ENCODE measurements at places on chromosomes 7 and 10.

GRCh38 chr7:40538281-40538680 lies 403.5 kb downstream of the SUGCT start:
- no peak for DNase-seq

GRCh38 chr10:75547391-75548298 lies 116.2 kb downstream of the LRMDA start:
- DNase-seq, result no peak

DNA sequence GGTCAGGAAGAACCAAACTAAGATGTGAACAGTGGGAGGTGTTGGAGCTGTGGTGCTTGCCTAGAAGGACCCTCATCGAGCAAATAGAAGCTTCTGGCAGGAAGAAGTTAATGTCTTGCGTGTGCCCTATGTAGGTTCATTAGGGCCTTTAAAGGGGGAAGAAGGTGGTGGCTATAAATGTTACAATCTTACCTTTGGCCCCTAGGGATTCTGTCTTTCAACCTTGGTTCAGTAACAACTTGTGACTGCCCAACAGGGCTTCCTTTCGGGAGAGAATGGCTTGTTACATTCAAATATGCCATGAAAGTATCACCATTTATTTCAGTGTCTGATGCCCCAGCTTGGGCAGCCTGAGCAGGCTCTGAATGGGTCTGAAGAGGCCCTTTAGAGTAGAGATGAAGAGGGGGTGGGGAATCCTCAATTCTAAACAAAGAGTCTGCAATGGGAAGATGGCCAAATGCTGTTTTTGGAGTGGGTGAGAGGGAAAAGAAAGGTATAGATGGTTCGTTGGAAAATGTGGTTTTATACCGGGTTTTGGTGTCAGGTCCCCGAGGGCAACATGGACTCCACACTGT lies 108.0 kb downstream of the TCF7L2 start:
- no peak for DNase-seq

GRCh38 chr7:8109196-8110022 lies 140.8 kb downstream of the GLCCI1 start:
- no peak for DNase-seq

DNA sequence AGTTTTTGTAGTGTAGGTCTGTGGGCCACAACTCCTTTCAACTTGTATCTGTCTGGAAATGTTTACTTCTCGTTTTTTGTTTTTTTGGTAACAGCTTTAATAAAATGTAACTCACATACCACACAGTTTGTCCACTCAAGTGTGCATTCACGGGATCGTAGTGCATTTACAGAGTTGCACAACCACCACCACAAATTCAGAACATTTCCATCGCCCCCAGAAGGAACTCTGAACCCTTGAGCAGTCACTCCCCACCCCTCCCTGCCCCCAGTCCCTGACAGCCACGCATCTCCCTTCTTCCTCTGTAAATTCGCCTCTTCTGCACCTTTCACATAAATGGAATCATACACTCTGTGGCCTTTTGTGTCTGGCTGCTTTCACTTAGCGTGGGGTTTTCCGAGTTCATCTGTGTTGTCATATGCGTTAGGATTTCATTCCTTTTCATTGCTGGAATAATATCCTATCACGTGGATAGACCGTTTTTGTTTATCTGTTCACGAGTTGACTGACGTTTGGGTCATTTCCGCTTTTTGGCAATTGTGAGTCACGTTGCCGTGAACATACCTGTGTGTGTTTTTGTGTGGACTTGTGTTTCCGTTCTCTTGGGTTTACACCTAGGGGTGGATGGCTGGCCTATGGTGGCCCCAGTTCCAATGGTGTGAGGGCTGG lies 10.3 kb downstream of the JAKMIP3 start:
- DNase-seq, result no peak

DNA sequence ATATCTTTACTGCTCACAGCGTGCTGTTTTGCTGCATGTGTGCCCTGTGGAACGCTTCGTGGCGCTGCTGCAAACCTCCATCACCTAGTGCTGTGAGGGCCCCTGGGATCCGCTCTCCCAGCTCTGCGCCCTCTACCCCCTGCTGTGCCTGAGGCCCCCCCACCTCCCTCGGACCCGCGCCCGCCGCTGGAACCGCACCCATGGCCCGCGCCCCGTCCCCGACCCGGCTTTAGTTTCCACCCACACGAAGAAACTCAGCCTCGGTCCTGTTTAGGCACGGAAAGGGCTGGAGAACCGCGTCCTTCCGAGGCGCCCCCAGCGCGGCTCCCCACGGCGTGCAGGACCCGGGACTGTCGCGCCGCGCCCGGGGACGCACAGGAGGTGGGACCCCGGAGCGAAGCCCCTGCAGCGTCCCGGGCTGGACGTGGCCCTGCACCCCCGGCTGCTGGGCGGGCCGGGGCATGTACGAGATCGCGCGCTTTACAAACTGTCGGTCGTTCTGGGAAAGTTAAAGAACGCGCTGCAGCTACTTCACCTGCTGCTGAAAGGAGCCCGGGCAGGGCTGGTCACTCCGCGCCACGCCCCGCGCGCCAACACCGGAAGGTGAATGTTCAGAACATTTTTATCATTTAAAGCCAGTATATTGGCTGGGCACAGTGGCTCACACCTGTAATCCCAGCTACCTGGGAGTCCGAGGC lies 54.3 kb downstream of the BMS1 start:
- no peak for DNase-seq

- DNase-seq, result no peak
Observed at GRCh38 chr7:133339772-133340171, 86.9 kb downstream of the EXOC4 start.

GRCh38 chr10:130138479-130138866 lies 2.3 kb downstream of the GLRX3 start:
- DNase-seq, result no peak

DNA sequence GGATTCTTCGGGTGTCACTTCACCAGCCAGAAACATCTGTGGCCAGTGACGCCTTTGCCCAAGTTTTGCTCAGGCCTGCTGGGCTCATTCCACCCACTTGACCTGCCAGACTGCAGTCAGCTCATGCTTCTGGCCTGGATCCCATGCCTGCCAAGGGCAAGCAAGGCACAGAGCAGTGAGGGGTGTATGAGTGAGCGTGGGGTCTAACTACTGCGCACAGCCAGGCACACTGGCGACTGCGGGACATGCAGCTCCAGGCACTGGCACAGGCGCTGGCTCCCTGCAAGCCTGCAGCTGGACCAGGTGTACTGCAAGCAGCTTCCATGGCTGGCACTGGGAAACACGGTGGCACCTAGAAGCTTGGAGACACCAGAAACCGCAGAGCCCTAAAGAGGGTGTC lies 80.1 kb downstream of the MTERF1 start:
- no peak for DNase-seq

GRCh38 chr7:101941481-101942383 lies 124.3 kb downstream of the CUX1 start:
- no peak for DNase-seq

GRCh38 chr7:117024811-117025210 lies 71.5 kb downstream of the ST7 start:
- no peak for DNase-seq

- DNase-seq, result no peak
Observed at GRCh38 chr10:1003884-1004670, 15.8 kb downstream of the GTPBP4 start.

GRCh38 chr7:8119262-8119661 lies 142.7 kb downstream of the ICA1 start:
- no peak for DNase-seq

- DNase-seq, result no peak
Observed at GRCh38 chr7:75878312-75878768, 494 bp upstream of the RHBDD2 start.

DNA sequence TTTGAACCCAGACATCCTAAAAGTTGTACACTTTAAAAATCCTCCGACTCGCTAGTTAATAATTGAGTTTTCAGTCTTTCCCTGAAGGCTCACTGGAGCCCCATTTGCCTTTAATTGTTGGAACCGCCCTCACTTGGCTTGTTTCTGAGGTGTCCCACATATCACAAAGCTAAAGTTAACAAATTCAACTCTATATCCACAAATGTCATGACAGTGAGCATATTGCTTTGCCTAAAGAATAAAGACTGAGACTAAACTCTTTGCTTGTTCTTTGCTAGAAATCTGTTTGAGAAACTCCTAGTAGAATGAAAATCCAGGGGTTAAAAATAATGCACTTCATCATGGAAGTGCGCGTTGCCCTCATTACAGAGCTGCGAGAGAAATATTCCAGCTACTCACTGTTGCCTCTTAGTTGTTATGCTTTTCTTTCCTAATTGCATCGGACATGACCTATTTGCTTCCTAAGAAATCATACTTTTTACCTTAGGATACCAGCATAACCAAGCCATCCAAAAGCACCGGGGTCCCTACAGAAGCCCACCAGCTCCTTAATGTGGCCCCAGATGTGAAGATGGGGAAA lies 752 bp downstream of the THSD7A start:
- no peak for DNase-seq

- DNase-seq, result no peak
Observed at GRCh38 chr7:88758381-88759229, 895 bp upstream of the ZNF804B start.

GRCh38 chr7:2582006-2582735 lies 23.4 kb downstream of the IQCE start:
- no peak for DNase-seq

DNA sequence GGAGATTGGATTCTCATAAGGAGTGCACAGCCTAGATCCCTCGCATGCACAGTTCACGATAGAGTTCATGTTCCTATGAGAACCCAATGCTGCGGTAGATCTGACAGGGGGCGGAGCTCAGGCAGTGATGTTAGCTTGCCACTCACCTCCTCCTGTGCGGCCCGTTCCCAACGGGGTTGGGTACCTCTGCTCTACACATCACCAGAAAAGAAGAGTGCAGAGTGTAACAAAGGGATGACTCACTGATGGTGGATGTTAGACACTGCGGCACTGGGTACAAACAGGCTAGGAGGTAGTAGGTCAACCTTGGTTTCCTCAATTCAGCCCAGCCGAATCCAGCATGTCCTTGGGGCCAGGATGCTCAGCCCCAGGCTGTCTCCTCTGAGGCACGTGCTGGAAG lies 66.8 kb upstream of the CHST15 start:
- DNase-seq, result no peak

DNA sequence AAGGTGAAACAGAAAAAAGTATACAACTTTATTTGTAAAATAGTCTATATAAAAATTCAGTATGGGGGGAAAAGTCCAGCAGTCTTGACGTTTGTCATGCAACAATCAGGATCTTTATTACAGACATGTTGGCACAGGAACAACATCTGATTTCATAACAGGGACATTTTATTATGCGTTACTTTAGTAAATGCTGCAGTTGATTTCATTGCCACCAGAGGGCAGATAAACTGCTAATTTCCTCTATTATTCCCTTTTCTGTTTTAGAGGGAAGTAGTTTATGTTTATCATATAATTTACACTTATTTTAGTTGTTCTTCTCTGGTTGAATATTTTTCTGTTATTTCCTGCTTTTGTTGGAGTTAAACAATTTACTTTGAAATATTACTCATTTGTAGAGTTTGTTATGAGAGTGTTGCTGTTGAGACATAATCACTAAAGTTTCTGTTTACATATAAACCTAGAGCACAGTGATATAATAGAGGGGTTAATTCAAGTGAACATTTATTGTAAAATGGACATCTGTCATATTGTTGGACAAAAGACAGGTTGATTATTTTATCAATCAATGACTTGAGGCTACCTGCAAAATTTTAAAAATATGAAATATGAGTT lies 3.3 kb downstream of the PLXDC2 start:
- DNase-seq, result no peak

DNA sequence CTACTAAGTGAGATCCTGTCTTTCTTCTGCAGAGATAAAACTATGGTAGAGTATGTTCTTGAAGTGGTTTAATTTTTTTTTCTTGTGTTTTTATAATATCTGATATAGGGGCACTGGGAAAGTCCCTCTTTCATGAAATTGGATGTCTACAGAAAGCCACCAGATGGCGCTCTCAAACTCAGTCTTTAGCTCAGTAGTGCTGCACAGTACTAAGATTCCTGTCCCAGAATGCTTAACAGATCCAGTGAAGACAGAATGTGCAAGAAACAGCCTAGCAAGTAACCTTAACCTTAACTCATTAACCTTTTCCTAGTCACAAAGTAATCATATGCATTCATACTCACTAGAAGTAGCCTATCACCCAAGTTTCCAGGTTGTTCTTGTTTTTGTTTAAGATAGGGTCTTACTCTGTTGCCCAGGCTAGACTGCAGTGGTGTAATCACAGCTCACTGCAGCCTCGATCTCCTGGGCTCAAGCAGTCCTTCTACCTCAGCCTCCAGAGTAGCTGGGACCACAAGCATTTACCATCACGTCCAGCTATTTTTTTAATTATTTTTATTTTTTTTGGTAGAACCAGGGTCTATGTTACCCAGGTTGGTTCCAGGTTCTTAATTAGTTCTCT lies 56.7 kb downstream of the IDE start:
- peak; percentile 69 for DNase-seq

DNA sequence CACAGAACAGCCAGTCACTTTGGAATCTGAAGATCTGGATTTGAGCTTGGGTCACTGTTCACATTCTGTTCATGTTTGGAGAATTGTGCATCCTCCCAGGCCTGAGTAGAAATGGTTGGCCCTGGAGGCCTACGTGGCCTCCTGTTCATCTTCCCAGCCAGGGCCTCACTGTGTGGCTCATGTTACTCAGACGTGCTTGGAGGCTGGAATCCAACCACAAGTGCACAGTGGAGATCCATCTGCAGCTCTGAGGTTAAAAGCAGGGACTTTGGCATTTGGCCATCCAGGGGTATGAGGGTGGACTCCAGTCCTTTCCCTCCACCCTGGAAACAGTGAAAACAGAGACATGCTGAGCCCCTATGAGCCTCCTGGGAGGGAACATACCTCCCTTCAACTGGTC lies 709.0 kb upstream of the IGFBP3 start:
- no peak for DNase-seq

DNA sequence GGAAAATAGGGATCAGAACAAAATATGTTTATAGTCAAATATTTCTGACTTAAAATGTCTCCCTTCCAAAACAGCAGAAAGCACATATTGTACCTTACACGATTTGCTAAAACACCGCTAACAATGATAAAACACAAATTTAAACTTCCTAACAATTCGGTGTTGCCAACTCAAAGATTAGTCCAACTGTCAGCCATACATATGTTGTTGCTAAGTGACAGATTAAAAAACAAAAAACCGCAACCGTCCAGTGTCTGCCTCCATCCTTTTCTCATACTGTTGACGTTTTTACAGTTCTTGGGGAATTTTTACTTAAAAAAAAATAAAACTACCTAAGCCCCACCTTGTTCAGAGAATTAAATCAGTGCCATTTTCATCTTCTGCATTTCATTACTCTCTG lies 118.0 kb downstream of the RAB11FIP2 start:
- DNase-seq, result no peak

- peak; percentile 47 for DNase-seq
Observed at GRCh38 chr10:24952707-24953645, 570 bp upstream of the PRTFDC1 start.

GRCh38 chr7:118629898-118630438 lies 405.5 kb downstream of the ANKRD7 start:
- DNase-seq, result no peak

- DNase-seq, result no peak
Observed at GRCh38 chr10:43318976-43319960, 52.2 kb upstream of the FXYD4 start.

Measured in stimulated activated naive CD4-positive, alpha-beta T cell (primary cell).